LNCaP clone FGC (cell line): ENCODE measurements at places on chromosomes 7 and 10.

DNA sequence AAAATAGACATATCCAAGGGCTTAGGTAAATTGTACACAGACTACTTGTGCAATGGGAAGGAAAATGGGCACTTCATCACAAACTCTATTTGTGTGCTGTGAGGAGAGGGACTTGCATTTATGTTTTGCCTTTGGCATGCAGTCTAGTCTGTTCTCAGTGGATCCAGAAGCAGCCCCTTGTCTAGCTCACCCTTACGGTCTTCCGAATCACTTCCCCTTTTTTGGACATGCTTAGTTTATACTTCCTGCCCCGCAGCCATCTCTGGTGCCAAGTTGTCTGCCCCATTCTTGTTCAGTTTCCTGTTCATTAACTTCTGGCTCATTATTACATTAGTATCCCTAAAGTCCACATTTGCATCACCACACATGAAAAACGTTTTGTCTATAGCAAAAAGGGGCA lies 161.6 kb downstream of the NRCAM start:
- DNase-seq, result no peak

DNA sequence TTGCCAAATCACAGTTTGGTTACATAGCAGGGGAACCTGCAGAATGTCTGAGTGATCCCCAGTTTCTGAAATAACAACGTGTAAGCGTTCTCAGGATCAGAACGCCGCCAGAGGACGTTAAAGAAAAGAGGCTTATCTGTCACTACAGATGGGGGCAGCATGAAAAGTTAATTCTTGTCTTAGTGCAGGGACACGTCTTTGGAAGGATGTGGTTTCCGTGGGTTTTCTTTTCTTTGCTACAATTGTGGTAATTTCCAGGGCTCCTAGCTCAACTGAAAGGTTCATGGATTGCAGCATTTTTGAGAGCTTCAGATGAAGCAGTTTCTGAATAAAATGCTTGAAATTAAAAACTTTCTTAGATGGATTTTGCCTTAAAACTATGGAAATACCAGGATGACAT lies 106.6 kb downstream of the PRKCQ start:
- no peak for DNase-seq

- no peak for DNase-seq
These were observed 5.8 kb downstream of the CDK6 start for GRCh38 chr7:92830532-92831110.

DNA sequence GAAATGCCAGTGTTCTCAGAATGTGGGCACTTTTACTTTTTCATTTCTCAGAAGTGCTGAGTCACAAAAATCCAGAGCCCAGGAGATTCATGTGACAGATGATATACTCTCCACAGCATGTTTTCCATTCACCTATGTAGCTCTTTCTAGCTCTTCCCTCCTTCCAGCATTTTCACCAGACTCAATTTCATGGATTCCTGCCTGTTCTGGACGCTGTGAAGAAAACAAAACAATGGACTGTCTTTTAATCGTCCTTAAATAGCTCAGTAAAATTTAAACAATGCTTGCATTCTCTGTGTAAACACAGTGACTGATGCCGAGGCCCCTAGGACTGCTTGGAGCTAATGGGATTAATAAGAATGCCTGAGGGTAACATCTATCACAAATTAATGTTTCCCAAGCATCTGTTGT lies 25.5 kb downstream of the ZNF713 start:
- no peak for DNase-seq

- no peak for DNase-seq
These were observed 88.7 kb downstream of the UBE2H start for GRCh38 chr7:129864042-129864441.

DNA sequence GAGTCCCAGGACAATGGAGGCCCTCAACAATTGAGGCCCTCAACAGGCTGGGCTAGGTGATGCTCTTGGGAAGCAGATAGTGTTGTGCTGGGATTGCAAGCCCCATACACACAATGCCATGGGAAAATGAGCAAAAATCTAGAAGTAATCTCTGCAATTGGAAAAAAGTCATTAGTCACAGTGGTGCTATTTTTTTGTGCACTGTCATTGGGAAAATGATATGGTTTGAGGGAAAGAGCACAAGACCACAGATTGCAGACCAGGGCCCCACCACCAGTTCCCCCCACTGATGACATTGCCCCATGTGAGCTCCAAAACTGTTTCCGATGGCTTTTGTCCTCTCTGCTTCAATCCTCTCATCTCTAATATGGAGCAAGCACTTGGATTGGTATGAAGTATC lies 1.9 kb downstream of the KCTD7 start:
- DNase-seq, result no peak

GRCh38 chr7:114086914-114087652 lies 168.3 kb upstream of the PPP1R3A start:
- DNase-seq, result no peak

DNA sequence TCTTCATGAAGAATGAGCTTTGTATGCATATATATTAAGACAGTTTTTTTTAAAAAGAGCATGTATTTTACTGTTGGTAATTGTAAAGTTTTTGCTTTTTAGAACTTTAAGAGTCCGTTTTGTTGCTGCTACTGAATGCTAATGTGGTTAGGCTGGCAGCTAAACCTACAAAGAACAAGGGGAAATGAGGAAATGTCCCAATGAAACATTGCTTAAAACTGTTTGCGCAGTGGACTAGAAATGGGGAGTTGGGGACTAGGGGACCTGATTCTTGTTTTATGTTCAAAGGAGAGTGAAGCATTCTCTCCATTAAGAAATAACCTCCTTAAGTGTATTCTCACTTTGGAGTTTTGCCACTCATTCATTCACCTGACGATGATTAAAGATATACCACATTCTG lies 5.7 kb downstream of the NRF1 start:
- no peak for DNase-seq
